Left ventricle myocardium superior (tissue), 1 donor: ENCODE measurements at places on chromosomes 4 and X. TPM values are rescaled to one million over a fixed set of nuclear protein-coding genes. Genes with fewer than 3 reads are reported as not detected.

DNA sequence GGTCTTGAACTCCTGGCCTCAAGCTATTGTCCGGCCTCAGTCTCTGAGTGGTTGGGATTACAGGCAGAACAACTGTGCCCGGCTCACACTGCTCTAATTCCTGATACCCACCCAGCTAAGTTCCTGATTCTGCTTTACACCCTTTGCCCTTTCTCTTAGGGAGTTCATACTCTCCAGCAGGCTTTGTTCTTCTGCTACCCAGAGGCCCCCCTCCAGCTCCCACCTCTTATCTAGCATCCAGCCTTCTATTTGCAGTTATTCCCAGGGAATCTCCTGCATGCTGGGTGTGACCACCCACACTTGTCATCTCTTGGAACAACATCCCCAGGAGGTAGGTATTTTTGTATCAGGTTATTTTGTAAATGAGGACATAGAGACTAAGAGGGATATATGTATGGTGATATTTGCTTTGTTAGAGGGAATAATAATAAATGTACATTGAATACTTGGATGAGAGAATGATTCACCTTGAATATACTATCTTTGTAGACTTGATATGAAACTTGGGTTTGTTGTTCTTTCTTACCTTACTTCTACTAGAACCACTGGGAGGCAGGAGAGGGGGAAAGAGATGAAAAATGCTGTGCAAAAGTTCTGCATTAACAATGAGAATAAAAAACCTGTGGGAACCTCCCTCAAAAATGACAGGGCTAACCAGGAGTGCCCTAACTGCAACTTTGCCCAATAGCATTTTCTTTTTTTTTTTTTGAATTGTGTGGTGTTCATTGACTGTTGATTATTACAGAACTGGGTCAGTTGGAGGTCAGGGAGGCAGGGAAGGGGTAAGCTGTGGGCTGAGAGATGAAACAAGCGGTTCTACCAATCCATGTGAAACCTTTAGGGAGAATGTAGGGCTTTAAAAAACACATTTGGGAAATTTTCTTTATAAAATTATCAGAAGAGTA, 157.4 kb downstream of the SPRY1 start:
- DNase-seq: no peak

GRCh38 chr4:68865760-68866159, 50.0 kb downstream of the UGT2B10 start:
- no peak for DNase-seq

DNA sequence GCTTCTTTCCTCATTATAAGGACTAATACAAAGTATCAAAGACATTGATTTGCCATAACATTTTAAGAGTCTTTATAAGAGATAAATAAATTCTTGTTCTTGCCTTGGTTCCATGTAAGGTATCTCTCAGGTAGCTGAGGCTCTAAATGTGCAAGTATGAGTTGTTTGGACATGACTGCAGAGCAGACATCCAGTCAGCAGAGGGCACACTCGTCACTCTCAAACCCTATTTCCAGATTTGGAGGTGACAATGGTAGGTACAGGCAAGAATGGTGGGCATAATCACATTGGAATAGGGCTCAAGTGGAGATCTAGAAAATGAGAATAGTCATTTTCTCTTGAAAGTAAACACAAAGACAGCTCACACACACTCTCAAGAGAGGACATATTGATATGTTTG, 133.3 kb upstream of the ZIC3 start:
- DNase-seq: no peak

GRCh38 chr4:41853973-41854372, 81.3 kb upstream of the TMEM33 start:
- DNase-seq: no peak

DNA sequence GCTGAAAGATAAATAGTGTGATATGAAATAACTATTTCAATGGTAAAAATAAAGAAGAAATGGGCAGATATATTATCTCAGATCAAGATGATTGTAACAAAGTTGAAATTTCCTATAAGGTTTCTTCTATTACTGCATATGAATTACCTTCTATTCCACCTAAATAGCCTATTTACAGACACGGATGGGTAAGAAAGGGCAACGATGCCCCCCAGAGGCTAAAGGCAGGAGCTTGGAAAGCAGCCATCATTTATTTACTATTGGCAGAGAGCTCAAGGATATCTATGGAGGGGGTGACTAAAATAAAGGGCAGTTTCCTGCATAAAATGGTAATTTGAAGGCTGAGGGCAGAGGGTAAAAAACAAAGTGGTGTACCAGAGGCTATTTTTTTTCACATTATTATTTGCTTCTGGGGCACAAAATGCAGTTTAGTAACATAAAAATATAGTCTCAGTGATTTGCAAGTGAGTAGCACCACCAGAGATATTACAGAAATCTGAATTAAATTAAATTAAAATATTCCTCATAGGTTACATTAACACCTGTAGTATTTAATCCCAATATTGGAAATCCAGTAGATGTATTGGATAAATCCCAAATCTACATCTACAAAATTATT, 123.1 kb downstream of the BTC start:
- DNase-seq: no peak

- DNase-seq: no peak
These were observed 8.7 kb downstream of the RHOH start for GRCh38 chr4:40205259-40206198.

GRCh38 chrX:55480390-55481062, 9.1 kb downstream of the USP51 start:
- no peak for DNase-seq

The DLG3 gene
- total RNA-seq: 11.5 TPM

The USP17L13 gene
- not detected for total RNA-seq
